ENCODE measurements at places on chromosomes 2 and 18.

DNA sequence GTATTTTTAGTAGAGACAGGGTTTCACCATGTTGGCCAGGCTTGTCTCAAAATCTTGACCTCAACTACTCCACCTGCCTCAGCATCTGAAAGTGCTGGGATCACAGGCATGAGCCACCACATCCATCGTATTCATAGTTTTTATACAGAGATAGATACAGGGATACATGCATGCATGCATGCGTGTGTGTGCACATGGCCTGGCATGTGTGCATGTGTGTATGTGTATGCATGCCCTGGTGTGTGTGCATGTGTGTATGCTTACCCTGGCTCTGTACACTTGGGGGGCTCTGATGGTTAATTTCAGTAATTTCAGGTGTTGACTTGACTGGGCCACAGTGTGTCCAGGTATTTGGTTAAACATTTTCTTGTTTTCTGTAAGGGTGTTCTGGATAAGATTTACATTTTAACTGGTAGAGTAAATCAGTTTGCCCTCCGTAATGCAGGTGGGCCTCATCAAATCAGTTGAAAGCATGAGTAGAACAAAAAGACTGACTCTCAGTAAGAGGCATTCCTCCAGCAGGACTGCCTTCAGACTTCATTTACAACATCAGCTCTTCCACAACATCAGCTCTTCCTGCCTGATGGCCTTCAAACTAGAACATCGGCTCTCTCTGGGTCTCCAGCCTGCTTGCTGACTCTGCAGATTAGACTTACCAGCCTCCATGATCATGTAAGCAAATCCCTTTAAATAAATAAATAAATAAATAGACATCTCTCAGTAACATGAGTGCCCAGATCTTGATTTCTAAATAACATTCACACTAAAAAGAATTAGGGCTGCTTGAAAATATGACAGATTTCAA is 30.8 kb downstream of the SESTD1 start:
- no peak for DNase-seq

- DNase-seq, result no peak
Observed at GRCh38 chr2:192145496-192145895, 49.2 kb downstream of the TMEFF2 start.

DNA sequence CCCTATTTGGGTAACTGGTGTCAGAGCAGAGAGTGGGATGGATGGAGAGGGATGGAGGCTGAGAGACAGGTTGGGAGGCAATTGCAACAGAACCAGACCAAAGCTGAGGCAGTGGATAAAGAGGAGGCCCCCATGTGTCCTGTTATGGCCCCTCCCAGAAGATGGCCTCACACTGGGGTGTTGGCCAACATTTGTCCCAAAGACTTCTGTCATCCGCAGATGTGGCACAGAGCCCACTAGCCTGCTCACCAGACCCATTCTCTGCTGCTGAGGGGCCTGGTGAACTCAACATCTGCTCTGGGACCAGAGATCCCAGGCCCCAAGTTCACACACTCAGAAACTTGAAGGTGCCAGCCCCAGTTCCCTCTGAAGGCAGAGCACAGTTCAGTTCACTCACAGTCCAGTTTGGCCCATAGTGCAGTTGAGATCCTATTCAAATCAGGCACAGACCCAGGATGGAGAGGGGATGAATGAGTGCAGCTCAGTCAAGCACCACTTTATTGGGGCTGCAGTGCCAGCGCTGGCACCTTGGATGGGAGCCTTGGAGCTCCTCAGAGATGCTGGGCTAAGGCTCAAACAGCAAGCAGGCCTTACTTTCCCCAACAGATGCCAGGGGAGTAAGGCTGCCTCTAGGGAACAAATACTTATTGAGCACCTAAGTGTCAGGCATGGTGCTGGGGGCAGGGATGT is 189.2 kb downstream of the ZBTB7C start:
- DNase-seq, result no peak

GRCh38 chr2:129708221-129708967 is 271.1 kb upstream of the RAB6C start:
- DNase-seq, result no peak

DNA sequence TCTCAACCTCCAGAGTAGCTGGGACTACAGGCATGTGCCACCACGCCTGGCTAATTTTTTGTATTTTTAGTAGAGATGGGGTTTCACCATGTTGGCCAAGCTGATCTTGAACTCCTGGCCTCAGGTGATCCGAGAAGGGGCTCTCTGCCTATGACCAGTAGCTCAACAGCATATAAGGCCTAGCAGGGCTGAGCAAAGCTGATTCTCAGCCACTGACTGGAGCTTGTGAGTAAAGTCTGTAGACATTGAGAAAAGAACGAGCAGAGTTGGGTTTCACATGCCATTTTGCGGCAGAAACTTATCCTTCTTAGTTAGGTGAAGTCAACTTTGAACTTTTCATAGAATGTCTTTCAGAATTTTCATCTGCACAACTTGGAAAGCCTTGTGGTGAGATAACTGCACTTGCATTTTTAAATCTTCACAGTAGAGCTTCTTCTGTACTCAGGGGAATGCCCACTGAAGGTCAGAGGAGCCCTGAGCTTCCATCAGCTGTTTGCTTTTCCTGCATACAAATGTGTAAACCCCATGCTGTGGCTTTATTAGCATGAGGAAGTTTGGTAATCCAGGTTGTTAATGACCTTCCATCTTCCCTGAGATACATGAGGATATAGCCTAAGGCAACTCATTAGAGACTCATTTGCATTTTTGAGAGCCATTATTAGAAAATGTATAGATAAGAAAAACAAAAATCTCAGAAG is 602.4 kb downstream of the METTL4 start:
- DNase-seq, result no peak

- DNase-seq, result no peak
Observed at GRCh38 chr2:10844097-10844496, 31.5 kb upstream of the PDIA6 start.

GRCh38 chr18:78521744-78522143 is 457.9 kb upstream of the SALL3 start:
- DNase-seq, result no peak

DNA sequence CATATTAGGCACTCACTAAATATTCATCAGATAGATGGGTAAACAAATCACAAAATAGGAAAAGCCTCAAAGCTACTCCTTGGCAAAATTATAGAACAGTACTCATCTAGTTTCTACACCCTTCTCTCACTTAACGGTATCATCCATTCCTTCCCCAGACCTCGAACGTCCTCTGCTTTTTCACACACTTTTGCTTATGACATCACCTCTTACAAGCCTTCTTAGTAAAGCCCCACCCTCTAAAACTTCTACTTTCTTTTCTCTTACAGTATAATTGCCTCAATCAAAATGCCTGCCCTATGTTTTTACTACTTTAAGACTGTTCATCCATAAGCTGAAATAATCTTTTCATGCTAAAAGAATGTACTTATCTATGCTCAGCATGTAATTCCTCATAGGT is 8.1 kb downstream of the CHN1 start:
- no peak for DNase-seq

DNA sequence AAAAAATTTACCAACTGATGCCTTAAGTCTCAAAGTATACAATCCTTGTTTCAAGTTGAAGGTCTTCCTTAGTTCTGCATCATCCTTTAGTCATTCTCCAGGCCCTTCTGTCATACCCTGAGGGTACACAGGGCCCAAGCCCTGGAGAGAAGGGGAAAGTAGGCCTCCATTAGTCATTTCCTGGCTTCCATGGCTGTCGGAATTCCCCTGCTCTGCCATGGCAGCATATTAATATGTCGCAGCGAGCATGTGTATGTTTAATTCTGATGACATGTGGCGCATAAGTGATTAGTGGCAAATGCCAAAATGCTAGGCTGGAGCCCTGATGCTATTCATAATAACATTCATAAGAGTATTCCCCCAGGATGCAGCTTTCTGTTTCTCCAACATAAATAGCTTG is 22.1 kb downstream of the GPR39 start:
- DNase-seq, result no peak

DNA sequence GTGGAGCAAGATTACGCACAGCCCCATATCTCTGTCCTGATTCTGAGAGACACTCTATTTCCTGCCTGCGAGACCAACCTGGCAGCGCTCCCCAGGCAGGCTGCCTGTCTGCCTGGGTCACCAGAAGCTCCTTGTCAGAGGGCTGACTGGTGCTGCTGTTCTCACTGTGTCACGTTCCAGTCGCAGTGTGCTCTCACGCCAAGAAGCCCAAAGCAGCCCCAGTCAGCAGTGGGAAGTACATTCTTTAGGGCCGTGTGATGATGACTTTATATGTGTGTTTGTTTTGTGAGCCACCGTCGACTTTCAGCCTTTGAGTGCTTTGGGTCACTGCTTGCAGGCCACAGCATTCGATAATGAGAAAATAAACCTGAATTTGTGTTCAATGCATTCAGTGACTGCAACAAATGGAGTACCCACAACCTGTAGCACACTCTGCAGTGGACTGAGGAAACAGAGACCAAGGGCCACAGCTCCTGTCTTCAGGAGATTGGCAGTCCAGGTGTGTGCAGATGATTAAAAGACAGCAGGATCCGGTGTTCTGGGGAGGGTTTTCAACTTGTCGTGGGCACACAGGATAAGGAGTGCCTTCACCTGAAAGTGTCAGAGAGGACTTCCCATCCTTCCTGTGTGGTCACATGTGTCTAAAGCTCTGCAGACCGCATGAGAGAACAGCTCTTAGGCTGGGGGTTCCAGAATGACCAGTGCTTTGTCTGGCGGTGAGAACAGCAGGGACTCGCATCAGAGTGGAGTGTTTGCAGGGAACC is 4.8 kb downstream of the TNFRSF11A start:
- no peak for DNase-seq

All from GM10248 (cell line).